ENCODE measurements at places on chromosomes 5 and 9. TPM values are rescaled to one million over a fixed set of nuclear protein-coding genes. Genes with fewer than 3 reads are reported as not detected.
A peak's percentile ranks its signal among the peaks of the same experiment; 100 is the strongest.

P4HA2 gene
- 30.3 TPM for total RNA-seq

MAT2B gene
- total RNA-seq, result 31.1 TPM

SPATA31E1 gene
- total RNA-seq, result not detected

SAPCD2 gene
- 13.5 TPM for total RNA-seq

RBM27 gene
- total RNA-seq, result 47.6 TPM

SPDL1 gene
- total RNA-seq, result 7.8 TPM

SLC25A2 gene
- 0.85 TPM for total RNA-seq

UNC5A gene
- not detected for total RNA-seq

SPINK13 gene
- not detected for total RNA-seq

DNA sequence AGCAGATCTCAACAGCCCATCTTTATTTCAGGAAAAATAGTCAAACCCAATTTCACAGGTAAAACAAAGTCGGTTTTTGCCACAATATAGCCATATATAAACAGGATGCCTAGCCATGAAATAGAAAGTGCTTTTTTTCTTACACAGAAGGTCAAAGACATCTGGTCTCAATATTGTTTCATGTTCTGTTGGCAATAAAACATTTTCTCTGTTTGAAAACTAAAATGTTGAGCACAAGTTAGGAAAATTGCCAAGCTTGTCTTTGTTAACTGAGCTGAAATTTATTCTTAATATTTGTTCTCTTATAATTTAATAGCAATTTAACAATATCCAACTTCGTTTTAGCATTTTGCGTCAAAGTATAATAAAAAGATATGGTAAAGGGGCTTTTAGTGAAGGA lies 673.4 kb downstream of the DTWD2 start:
- no peak for DNase-seq

DNA sequence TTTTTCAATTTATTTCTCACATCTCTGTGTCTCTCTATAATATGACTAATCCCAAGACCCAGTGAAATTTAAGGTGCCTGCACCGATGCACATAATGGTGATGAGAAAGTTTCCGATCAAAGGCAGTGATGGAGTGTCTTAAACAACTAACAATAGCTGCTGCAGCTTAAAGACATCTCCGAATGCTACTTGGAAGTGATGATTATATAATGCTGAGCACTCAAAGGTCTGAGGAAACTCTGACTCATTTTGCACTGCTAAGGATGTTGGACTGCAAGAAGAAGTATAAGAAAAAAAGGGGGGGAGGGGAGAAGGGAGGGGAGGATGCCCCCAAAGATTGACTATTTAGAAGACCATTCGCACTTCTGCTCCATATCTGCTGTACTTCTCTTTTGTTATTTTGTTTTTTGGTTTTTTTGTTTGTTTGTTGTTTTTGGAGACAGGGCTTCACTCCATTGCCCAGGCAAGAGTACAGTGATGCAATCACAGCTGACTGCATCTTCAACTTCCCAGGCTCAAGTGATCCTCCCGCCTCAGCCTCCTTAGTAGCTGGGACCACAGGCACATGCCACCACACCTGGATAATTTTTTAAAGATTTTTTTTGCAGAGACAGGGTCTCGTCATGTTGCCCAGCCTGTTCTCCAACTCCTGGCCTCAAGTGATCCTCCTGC lies 192.2 kb downstream of the HSD17B3 start:
- no peak for DNase-seq

DNA sequence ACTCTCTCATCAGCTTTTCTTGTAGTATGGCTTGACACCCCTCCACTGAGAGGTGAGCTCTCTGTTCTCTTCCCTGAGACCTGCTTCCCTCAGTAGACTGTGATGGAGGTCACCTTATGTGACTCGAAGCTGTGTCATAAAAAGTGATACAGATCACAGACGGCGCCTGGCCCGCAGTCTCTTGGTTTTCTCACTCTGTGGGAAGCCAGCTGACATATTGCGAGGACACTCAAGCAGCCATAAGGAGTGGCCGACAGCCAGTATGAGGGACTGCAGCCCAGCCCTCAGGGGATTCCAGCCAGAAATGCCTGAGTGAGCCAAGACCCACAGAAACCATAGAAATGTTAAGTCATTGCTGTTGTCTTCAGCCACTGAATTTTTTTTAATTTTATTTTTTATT lies 38.0 kb downstream of the GADD45G start:
- DNase-seq, result no peak

DNA sequence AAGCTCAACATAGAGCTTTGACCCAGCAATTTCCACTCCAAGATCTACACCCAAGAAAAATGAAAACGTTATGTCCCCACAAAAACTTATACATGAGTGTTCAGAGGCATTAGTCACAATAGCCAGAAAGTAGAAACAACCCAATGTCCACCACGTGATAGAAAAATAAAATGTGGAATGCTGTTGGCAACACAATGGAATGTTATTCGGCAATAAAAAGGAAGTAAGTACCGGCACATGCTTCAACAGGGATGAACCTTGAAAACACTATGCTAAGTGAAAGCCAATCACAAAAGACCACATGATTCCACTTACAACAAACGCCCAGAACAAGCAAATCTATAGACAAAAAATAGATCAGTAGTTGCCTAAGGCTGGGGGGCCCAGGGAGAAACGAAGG lies 6.0 kb downstream of the UBQLN1 start:
- DNase-seq, result no peak

DNA sequence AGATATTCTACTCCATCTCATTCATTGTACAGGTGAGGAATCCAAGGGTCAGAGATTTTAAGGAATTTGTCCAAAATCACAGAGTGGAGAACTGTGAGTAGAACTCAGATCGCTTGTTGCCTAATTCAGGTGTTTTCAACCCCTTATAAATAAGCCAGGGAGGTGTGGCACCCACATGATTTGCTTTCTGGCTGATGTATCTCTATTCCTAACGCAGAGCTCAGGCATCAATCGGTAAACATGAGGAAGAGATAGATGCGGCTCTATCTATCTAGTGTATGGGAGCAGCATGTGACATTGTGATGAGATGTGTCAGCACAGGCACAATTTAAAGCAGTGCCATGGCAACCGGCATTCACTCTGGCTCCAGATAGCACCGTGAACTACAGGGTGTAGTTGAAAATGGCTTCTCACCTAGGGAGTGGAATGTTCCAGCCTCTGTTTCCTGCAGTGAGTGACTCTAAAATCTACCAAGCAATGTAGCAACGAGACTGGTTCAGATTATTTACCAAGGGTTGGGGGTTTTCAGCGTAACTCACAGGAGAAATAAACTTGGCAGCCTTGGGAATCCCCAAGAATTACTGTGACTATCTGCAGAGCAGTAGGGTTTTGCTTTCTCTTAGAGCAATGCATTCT lies 53.4 kb upstream of the SUB1 start:
- DNase-seq, result no peak

GRCh38 chr5:113048931-113049330 lies 72.3 kb downstream of the DCP2 start:
- DNase-seq, result no peak

DNA sequence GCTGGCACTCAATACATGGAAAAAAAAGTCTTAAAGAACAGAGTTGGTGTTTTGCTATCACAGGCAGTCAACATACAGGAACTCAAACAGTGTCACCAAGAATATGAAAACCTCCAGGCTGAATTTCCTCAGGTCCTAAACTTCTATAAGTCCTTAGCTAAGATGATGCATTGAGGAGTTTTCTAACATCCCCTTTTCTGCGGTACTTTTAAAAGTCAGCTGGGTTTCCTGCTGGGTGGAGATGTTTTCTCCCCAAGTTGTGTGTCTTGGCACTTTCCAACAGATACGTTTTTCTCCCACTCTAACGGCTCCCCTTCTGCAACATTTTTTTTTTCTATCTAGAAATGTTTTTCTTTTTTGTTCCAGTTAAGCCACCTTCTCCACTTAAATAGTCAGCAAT lies 244.8 kb upstream of the HAPLN1 start:
- DNase-seq, result no peak

GRCh38 chr9:130284690-130285089 lies 19.1 kb downstream of the HMCN2 start:
- DNase-seq, result no peak

- DNase-seq, result peak; percentile 60
Measured at GRCh38 chr9:136853596-136854112, 1.5 kb downstream of the MAMDC4 start.

DNA sequence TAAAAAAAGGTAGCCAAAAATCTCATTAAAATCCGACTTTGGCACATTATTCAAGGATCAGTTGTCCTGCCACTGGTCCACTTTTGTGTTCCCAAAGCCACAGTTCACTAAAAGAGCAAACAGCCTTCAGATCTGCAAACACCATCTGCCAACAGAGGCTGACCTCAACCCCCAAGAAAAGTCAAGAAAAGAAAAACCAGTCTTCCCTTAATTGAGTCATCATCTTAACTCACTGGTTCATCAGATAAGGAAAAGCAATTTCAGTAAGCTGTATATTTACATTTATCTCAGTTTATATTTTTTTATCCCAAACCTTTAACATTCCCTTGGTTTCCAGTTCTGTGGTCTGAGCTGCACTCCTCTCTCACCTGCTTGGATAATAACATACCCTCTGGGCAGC lies 21.2 kb downstream of the RASEF start:
- no peak for DNase-seq

DNA sequence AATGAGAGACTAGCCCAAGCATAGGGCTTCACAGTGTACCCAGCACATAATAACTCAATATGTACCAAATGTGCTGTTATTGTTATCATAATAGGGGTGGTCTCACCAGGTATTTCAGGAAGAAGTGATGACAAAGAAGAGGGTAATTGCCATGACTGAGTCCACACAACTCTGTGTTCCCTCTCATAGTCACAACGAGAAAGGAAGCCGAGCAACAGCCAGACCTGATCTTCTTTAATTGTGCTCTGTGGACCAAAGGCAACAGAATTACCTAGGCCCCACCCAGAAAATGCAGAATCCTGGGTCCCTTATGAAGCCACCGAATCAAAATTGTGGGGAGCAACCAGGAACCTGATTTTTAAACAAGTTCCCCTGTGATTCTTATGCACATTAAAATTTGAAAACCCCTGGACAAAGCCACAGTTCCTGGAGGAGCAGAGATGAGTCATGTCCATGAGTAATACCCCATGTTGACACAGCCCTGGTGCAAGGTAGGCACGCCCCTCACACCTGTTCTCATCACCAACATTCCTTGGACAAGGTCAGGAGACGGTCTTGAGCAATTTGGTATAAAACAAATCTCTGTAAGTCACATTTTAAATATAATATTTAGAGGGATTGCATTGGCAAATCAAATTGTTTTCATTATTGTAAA lies 5.2 kb downstream of the FGF1 start:
- no peak for DNase-seq

DNA sequence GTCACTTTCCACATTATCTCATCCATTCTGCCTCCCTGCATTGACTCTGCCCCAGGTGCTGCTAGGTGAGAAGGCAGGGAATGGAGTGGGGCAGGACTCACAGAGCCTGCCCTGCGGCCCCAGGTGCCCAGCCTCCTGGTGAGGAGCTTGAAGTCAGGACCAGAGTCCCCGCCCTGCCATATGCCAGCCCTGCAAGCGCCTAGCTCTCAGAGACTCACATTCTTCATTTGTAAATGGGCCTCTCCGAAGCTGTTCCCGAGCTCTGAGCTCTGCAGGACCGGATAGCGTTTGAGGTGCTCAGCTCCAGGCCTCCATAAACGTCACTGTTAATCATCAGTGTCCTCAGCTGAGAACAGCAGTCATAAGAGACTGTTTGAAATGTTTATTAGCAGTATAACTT lies 75.1 kb upstream of the STXBP1 start:
- DNase-seq, result no peak

- no peak for DNase-seq
Measured at GRCh38 chr5:1737790-1738405, 61.7 kb downstream of the MRPL36 start.

DNA sequence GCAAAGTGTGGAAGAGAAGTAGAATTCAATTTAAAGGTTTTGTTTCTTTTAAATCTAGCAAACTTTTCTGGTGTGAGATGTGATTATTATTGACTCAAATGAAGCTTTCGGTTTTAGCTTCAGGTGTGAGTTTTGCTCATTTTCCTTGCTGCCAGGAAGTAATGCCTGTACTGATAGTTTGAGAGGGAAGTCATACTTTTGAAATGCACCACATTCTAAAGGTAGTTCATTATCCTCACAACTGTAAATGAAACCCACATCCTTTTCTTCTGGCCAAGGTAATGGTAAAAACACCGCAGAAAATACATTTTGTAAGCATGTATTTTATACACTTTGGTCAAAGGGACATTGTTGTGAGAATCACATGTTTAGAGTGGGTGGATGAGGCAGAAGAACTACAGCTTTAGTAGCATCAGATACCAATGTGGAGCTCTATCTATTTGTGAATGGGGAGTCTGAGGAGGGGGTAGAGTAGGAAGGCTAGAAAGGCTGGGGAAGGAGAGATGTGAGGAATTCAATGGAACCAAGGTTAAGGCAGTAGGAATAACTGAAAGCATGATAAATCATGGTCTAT lies 167.0 kb upstream of the CDKN2B start:
- no peak for DNase-seq

Measured in suprapubic skin (tissue), 4 donors.